Activated T-cell treated with anti-CD3 and anti-CD28 coated beads, Interleukin-2, amount 50 U/mL, for 4 hours (primary cell): ENCODE measurements at places on chromosomes 5 and 9. TPM values are rescaled to one million over a fixed set of nuclear protein-coding genes. Genes with fewer than 3 reads are reported as not detected.

Gene NMUR2
- not detected for total RNA-seq

Gene BASP1
- total RNA-seq = 4.7 TPM

Gene BARX1
- total RNA-seq = not detected

Gene TEX10
- 26.8 TPM for total RNA-seq

Gene SPRY4
- 3.3 TPM for total RNA-seq

Gene EIF4EBP3
- 9.4 TPM for total RNA-seq

Gene PCDHA5
- total RNA-seq = not detected

- no peak for DNase-seq
Measured at GRCh38 chr5:117204926-117205869, 630.6 kb upstream of the SEMA6A start.

DNA sequence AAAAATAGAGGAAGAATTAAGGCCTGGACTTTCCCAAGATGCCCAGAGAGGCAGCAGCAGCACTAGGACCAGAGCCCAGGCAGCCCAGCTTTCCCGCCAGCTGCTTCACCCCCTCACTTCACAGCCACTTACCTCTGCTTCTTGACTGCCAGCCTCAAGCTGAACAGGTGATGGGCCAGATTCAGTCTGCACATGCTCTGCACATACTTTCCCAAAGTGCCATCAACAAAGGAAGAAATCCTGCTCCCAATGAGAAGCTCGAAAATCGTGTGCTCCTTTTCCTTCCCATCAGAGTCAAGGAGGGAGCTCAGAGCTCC, 4.1 kb upstream of the SLC25A48 start:
- no peak for DNase-seq

DNA sequence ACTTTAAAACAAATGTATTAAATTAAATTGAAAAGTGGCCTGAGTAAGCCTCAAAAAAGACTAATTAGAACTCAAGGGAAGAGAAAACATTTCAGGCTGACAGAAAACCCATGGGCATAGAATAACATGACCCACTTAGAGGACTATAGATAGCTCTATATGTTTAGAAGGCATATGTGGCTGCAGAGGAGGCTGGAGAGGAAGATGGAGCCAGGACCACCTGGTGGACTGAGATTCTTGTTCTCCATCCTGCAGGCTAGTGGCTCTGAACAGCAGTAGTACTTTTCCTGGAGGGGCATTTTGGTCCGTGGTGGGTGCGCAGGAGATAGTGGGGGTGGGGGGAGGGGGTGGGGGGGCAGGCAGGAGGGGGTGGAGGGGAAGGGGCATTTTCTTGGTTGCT, 10.3 kb upstream of the NPR2 start:
- DNase-seq = no peak

GRCh38 chr9:565528-565927, 276.0 kb upstream of the DMRT1 start:
- DNase-seq = no peak

DNA sequence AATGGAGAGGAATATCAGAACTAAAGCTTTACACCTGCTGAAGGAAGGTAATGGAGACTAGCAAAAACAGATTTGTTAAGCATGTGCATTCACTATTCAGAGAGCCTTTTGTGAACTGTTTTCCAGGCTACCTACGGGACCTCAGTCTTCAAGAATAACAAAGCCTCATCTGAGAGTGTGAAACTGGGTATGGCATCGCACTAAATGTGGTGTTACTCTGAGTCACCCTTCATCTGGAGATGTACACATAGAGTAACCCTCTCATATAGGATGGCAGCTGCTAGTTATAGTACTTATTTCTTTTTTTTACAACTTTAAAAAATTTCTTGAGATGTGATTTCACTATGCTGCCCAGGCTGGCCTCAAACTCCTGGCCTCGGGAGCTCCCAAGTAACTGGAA, 306.8 kb downstream of the ZNF608 start:
- no peak for DNase-seq

DNA sequence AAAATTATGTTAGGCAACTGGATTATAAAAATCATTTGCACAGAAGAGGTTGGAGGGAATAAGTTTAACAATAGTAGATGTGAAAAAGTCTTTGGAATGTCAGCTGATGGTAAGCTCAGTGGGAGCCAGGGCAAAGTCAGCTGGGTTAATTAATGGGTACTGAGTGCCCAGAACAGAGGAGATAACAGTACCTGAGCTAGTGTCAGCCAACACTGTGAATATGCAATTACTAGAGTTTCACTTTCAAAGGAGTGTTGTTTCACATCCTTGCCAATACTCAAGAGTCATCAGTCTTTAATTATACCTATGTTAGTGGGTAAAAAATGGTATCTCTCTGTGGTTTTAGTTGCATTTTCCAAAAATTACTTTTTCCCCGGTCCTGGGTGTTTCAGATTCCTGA, 135.1 kb downstream of the KIF4B start:
- no peak for DNase-seq

DNA sequence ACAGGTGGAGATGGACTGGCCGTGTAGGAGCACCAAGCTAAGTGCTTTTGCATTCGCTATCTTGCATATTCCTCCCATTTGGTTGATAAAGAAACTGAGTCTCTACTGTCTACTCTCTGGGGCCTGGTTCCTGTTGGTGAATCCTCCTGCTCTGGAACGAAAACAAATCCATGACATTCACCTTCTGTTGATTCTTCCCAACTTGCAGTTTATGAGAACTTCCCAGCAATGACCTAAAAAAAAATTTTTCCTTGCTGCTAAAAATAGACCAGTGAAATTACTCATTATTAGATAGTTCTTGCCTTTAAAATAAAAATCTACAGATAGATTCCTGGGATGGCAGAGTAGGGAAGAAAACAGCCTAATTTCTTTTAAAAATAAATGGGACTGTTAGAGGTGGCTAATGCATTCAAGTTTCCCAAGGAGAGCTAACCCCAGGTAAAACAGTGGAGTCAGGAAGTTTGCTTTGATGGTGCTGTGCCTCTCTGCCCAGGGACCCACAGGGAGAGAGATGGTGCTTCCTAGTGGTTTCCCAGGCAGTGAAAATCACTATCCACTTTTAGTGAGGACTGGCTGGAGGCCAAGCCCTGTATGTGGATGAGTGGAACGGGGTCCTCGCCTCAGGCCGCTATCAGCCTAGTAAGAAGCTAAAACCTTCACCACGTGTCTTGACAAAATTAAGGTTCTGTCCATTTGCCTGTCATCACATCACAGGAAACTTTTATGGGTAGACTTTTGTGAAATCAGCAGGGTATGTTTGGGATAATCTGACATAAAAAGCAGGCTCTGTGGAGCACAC, 68.4 kb upstream of the NR3C1 start:
- no peak for DNase-seq

DNA sequence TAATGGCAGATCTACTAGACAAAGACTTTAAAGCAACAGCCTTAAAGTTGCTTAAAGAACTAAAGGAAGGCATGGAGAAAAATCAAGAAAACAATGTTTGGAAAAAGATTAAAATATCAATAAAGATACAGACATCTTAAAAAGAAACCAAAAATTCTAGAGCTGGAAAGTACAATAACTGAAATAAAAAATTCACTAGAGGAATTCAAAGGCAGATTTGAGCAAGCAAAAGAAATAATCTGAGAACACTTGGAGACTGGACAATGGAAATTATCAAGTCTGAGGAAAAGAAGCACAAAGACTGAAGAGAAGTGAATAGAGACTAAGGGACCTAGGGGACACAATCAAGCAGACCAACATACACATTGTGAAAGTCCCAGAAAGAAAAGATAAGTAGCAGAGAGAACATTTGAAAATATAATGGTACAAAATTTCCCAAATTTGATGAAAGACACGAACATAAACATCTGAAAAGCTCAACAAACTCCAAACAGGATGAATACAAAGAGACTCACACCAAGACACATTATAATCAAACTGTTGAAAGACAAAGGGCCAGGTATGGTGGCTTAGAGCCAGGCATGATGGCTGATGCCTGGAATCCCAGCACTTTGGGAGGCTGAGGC, 26.3 kb downstream of the SIL1 start:
- DNase-seq = no peak

DNA sequence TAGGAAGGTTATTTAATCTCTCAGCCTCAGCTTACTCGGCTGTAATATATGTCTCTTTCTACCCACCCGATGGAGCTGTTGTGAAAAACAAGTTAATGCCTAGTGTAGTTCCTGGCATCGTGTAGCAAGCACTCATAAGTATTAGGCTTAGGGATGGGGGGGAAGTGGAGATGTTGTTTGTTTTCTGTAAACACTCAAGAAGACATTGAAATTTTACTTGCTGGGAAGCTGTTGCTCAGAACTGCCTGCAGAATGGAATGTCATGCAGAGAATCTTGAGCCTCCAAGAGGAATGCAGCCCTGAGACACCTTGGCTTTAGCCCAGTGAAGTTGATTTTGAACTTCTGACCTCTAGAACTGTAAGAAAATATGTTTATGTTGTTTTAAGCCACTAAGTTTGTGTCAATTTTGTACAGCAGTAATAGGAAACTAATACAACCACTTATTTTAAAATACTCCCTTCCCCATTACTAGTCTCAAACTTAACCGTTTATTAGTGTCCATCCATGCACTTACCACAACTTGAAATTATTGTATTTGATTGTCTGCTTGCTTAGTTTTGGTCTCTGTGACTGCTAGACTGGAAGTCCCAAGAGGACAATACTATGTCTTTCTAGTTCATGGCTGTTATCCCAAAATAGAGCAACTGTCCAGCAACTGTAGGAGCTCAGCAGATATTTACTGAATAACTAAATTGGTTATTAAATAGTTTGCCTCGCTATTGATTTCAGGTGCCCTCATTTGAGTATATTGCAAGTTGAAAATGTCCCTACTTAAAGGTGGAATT, 53.8 kb downstream of the MFAP3 start:
- DNase-seq = no peak

DNA sequence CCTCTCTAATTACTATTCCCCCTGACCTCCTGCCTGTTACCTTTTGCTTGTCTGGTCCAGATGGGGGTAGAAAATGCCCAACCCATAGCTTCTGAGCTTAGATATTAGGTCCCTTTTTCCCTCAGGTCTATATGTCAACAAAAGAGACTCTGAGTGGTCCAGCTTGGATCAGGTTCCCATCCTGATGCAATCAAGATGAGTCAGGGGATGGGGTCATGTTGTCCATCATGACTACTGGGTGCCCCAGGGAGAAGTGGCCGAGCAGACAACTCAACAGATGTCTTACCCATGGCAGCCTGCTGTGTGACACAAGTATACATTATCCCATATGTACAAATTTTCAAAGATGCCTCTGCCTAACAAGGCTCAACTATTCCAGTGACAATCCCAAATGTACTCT, 9.1 kb upstream of the ANKH start:
- DNase-seq = no peak

DNA sequence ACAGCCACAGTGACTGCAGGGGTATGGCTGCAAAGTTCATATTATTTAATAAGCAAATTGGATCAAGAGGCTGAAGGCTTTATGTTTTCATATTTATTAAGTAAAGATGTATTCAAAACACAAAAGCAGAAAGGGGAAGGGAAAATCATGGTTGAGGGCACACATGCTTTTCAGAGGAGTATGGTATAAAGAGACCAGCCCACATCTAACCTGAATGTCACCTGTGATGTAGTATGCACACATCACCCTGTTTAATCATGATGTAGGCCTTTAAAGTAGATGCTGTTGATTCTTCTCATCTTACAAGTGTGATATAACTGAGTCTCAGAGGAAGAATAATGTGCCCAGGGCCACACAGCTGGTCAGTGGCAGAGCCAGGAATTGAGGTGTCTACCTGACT, 211.8 kb downstream of the DCP2 start:
- no peak for DNase-seq

DNA sequence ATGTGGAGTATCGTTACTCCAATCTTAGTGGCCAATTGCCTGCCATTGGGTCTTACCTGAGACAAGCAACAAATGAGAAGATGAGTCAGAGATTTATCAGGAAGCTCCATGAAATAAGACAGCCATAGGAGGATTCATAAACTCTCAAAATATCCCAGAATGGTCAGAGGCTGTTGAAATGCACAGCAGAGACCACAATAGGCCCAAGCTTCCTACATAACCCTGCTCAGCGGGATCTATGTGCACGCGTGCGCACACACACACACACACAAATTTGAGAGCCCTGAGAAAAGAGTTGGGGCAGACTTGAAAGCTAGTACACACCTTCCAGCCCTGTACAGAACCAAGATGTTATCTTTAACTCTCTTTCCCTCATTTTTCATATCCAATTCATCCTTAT, 9.8 kb downstream of the UIMC1 start:
- DNase-seq = no peak

DNA sequence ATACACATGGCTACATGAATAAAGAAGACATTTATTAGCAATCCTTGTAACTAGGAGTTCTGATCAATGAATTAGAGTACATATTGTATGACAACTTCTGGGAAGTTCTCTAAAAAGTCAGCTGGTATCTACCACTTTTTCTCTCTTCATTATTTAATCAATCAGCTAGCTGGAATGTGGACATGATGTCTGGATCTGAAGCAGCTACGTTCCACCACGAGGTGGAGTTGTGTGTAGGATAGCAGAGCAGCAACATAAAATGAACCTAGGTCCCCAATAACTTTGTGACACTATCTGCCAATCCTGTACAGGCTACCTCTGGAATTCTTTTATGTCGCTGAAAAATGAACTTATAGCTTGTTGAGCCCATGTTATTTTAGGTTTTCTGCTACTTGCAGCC, 32.9 kb upstream of the ENTREP1 start:
- DNase-seq = no peak

DNA sequence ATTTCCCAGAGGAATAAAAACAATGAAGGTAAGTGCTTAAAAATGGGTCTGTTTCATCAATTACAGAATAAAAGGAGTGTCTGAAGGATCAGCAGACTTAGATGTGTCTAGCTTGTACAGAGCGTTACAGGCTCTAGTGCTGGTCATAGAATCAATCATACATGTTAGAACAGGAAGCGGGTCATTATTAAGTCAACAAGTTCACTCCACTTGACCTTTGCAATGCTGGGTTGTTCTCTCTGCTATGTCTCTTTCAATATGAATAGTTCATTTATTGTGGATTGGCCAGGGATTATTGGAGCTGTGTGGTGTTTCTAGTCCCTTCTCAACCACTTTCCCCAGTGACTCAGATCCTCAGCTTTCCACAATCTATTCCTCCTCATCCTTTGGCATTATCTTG, 20.7 kb upstream of the EGFLAM start:
- no peak for DNase-seq

- no peak for DNase-seq
Measured at GRCh38 chr5:3103262-3103811, 351.9 kb upstream of the IRX2 start.

- DNase-seq = no peak
Measured at GRCh38 chr9:3912280-3912679, 386.5 kb upstream of the RFX3 start.
